ENCODE measurements at places on chromosomes 7 and 10.
A peak's percentile ranks its signal among the peaks of the same experiment; 100 is the strongest.

GRCh38 chr7:99440195-99440594, 1.5 kb downstream of the CPSF4 start:
- DNase-seq: no peak

DNA sequence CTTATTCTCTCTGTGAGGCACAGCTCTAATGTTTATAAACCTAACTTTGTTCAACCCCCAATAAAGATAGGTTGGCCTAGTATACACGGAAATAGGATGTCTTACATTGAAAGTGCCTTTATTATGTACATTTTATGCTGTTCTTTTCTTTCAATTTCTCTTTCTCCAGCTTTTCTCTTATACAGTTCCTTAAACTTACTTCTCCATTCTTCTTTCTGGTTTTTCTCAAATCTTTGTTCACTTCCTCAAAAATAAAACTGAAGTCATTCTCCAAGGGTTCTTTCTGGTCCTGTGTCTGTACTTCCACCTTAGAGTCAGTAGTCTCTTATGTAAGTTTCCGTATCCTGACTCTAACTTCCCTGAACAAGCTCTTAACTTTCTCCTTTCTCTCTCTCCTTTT, 29.2 kb upstream of the NAMPT start:
- DNase-seq: no peak

GRCh38 chr7:41796331-41796730, 93.4 kb upstream of the INHBA start:
- no peak for DNase-seq

DNA sequence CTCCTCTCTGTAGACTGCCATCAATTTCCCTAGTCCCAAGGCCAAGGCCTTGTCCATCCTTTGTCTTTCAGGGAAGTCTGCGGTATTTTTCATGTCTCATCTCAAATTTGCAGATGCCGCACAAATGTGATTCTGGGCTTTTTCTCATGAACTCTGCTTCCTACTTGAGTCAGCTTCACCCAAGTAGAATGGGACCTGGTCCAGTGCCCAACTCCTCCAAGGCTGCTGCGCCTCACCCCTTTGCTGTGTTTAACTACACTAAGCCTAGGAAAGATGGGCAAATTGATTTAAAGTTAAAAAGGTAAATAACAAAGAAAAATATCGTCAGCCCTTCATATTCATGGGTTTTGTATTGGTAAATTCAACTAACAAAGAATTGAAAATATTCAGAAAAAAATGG, 1092.6 kb upstream of the AUTS2 start:
- no peak for DNase-seq

DNA sequence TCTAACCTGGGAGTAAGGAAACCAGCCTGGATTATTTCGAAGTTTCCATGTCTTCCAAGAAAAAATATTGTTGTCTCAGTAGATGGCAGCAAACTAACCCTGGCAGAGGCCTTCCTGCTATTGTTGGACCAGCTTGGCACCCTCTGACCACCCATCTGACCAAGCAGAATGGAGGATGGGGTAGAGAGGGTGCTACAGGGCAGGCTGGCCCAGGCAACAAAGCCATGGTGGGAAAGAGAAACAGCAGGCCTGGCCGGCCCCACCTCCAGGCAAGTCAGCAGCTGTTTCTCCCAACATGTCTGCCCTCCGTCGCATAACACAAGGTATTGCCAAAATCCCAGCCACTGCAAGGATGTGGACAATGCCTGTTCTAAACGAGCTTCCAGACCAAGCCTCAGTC, 95.0 kb downstream of the FAM53B start:
- DNase-seq: peak; percentile 88

DNA sequence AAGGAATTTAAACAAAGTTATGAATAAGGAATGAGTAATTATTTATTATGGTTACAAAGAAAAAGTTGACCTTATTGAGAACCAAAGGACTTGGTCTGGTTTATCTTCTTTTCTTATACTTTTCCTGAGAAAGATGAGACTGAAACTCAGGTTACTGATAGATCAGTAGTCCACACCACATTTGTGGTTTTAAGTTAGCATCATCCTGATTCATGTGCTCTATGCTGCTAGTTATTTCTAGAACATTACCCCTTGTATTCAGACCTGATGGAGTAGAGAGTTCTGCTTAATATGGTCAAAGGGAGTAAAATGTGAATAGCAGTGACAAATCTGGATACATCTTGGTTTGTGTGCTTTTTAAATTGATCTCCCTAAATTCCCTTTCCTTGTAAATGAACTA, 63.8 kb downstream of the FOXP2 start:
- DNase-seq: no peak

Measured in tongue (tissue), 3 donors.